NCI-H2081 (cell line): ENCODE measurements at places on chromosomes 4 and X.

- no peak for DNase-seq
Observed at GRCh38 chr4:155769090-155769489, 10.3 kb downstream of the GUCY1B1 start.

GRCh38 chrX:150954951-150955350 is 28.2 kb upstream of the HMGB3 start:
- DNase-seq = no peak

- no peak for DNase-seq
Observed at GRCh38 chrX:25285598-25285997, 269.8 kb upstream of the ARX start.

DNA sequence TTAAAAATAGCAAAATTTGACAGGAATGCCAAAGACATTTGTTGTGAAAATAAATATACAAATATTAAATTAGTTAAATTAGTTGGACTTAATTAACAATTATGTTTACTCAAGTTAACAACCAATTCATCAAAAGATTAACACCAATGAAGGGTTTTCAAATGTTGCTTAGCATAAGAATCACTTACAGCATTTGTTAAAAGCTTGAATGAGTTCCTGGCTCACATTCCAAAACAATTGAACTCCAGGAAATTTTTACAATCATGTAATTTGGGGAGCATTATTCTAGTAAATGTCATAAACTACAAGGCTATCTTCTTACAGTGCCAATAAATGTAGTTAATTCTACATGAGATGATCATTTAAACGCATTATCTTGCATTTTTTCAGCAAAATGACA is 249.7 kb upstream of the MAGEB2 start:
- DNase-seq = no peak

GRCh38 chrX:97310373-97310772 is 426.7 kb downstream of the RPA4 start:
- no peak for DNase-seq

- no peak for DNase-seq
Observed at GRCh38 chrX:6694977-6695376, 160.1 kb upstream of the VCX3A start.

DNA sequence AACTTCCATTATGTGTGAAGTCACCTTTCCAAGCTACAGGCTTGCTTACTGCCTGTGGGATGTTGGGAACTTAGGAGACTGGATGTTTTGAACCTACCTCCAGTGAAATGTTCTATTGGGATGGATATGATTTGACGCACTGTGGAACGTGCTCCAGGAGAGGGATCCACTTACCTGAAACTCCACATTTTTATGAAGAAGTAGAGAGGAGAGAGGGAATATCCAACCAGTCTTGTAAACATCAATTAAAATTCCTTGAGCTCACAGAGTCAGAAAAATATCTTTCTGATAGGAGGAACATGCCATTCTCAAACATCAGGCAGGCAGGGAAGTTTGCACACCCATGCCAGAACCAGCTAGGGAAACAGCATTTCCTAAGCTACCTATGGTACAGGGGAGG is 91.1 kb upstream of the MAOA start:
- no peak for DNase-seq

- no peak for DNase-seq
Observed at GRCh38 chrX:131795442-131796229, 227.5 kb upstream of the STK26 start.

DNA sequence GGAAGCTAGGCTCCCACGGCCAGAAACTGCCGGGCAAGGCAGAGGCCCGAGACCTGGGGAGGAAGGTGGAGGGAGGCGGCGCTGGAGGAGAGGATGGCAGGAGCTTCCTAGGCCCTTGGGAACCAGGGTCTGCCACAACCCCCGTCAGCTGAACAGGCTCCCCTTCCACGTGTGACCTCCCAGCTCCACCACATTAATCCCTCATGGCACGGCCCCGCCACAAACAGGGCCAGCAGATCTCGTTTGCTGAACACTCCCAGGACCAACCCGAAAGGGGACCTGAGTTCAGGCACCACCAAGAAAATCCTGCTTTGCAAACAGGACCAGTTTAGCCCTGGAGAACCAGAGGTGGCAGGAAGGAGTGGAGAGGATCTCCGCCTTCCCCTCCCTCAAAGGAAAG is 62.7 kb downstream of the FHDC1 start:
- no peak for DNase-seq

- no peak for DNase-seq
Observed at GRCh38 chr4:154973244-154974035, 192.4 kb downstream of the RBM46 start.

GRCh38 chrX:57674861-57675260 is 5.2 kb downstream of the NLRP2B start:
- no peak for DNase-seq

GRCh38 chr4:125331116-125331515 is 16.4 kb downstream of the FAT4 start:
- no peak for DNase-seq

DNA sequence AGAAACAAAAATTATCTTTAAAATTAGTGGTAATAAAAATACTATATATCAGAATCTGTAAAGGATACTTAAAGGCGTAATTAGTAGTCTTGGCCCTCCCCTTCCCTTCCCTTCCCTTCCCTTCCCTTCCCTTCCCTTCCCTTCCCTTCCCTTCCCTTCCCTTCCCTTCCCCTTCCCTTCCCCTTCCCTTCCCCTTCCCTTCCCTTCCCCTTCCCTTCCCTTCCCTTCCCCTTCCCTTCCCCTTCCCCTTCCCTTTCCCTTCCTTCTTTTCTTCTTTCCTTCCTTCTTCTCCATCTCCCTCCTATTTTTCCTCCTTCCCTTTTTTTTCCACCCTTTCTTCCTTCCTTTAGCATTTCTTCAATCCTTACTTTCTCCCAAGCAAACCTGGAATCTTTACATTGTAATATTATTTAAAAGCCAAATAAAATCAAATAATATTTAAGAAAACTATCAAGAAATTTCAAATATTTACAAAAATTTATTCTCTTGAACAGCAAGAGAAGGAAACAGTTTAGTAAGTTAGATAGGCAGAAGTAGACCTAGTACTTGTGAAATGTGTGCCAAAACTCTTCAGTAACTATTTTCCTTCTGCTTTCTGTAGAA is 379.8 kb upstream of the ATOH1 start:
- DNase-seq = no peak

DNA sequence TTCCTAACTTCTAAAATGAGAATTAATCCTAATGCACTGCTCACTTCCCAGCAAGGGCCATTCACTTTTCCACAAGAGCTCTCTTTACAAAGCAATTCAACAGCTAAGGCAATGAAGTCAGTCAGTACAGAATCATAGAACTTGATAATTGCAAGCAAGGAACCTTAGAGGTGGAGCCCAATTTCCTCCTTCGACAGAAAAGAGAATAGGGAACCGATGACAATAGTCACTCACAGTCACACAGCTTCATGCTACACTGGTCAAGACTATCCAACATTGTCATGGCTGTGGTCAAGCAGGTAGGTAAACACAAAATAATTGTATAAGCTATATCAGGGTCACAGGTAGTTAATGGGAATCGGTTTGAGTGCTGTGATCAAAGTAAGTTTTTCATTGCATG is 90.0 kb downstream of the ELOVL6 start:
- DNase-seq = no peak

GRCh38 chr4:32455231-32455630 is 1735.1 kb downstream of the PCDH7 start:
- no peak for DNase-seq

DNA sequence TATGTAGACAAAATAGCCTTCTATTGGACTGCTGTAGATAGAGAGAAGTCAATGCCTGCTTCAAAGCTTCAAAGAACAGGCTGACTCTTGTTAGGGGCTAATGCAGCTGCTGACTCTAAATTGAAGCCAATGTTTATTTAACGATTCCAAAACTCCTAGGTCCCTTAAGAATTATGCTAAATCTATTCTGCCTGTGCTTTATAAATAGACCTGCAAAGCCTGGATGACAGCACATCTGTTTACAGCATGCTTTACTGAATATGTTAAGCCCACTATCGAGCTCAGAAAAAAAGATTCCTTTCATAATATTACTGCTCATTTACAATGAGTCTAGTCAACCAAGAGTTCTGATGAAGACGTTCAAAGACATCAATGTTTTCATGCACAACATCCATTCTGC is 54.8 kb upstream of the RBMXL3 start:
- no peak for DNase-seq

DNA sequence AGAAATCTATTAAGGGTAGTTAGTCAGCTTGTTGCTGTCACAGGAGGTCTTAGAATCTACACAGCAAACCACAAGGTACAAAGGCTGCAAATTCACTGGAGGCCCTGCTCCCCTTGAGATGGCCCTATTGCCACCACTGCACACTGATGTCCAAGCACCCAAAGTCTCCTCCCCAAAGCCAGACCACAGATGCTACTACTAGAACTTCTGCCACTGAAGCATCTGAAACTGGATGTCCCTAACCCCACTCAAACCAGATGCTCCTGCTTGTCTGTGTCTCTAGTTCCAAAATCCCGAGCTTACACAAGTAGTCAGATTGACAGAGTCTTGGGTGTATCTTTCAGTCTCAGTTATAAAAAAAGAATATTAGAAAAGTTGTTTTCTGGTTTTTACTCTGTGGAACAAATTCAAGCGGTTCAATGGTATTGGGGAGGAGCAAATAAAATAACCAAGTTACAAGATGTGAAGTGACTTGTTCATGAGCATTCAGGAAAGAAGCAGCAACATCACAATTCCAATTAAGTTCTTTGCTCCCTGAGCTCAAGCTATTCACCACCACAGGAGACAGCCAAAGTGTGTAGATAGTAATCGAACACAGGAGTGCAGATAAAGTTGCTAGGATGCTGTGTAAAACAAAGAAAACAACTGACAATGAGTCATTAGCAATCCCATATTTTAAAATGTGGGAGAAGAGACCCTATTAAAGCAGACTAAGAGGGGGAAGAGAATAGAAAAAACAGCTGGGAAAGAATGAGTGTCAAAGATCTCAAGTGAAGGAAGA is 352.3 kb downstream of the PDGFC start:
- DNase-seq = no peak

GRCh38 chr4:44660396-44660795 is 9.0 kb upstream of the YIPF7 start:
- no peak for DNase-seq

GRCh38 chrX:105189093-105189492 is 31.4 kb downstream of the TEX13A start:
- DNase-seq = no peak
